ENCODE measurements at places on chromosomes 12 and 14. TPM values are rescaled to one million over a fixed set of nuclear protein-coding genes. Genes with fewer than 3 reads are reported as not detected.

DNA sequence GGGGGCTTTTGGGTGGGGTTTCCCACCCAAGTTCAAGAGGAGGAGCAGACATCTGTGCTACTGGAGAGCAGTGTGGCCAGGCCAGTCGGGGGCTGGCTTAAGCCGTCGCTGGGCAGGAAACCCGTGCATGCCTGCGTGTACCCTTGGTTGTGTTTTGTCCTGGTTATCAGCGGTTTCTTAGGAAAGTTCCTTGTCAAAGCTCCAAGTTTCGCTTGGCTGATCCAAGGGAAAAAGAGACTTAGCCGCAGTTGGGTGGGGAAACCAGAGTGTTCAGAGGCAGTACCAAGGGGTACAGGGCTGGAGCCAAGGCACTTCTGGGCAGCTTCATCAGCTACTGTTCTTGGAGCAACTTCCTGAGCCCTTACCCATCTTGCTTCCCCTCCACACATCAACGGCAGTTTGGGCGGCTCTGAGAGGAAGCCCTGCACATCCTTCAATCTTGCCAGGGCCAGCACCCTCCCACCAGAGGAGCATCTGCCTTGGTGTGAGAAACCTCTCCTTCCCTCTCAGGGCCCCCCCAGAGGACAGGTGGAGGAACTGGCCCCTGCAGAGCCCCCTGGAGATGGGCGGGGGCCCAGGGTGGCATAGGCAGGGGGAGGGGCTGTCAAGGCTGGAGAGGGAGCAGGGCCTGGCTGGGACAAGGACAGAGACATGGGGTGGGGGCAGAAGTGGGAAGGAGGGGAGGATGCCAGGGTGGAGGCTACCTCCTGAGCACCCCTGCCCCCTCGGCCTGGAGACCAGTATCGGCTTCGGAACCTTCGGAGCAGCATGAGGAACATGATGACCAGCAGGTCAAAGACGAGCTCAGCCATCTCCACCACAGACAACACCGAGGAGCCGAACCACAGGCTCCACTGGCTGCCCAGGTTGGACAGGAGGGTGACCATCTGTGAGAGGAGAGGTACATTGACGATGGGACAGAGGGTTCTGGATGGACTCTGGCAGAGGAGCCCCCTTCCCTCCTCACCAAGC, 5.8 kb upstream of the TNFRSF1A start:
- DNase-seq = no peak

DNA sequence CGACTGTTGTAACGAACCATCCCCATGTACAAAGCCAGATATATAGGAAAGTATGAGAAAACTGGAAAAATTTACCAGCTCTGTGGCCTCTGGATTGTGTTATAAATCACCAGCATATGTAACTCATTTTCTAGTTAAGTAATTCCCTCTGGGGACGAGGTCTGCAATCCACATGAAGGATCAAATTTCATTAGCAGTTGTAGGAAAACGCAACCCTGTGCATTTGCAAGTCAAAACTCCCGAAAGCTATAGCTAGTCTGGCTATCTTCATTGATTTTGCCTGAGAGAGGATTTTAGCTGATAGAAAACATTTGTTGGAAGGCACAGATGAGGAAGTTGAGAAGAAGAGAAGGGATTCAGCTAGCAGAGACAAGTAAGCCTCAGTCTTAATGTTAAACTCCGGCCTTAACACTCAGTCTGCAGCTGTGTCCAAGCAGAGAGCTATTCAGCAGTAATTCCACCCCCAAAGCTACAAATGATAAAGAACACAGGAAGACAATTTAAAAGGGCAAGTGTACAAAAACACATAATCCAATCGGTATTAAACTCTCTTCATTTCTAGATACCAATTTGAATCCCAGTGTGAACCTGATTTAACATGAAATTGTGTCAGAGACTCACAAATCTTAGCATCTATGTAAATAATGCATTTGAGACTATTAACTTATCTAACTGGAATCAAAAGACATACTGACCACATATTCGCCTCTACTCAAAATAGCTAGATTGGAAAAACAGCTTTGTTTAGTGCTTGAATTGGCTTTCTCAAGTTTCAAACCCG, 54.2 kb upstream of the CERS5 start:
- DNase-seq = no peak

GRCh38 chr14:76876076-76876475, 49.9 kb downstream of the LRRC74A start:
- peak; percentile 76 for DNase-seq

Gene TSPAN9
- total RNA-seq = 21.8 TPM

DNA sequence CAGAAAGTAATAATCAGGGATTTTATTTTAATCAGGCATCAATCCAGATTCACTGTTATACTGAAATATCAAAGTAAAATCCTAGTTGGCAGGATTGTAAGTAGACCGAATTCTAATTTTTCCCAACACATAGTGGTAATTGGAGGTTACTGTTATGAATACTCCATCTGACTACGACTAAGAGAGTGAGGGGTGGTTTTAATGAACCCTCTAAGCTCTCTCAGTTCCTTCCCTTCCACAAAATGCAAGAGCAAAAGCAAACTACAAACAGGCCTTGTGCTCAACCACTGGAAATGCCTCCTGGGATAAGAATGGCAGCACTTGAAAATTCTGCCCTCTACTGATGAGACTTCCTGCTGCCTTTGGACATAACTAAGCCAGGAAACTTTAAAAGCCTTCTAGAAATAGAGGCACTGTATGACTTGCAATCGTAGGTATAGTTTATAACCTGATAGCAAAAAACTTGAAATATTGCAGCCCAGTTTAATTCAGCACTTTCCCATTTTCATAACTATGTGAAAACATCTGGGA, 184.8 kb downstream of the SLC16A7 start:
- DNase-seq = no peak

GRCh38 chr12:91778938-91779400, 366.7 kb downstream of the BTG1 start:
- no peak for DNase-seq

DNA sequence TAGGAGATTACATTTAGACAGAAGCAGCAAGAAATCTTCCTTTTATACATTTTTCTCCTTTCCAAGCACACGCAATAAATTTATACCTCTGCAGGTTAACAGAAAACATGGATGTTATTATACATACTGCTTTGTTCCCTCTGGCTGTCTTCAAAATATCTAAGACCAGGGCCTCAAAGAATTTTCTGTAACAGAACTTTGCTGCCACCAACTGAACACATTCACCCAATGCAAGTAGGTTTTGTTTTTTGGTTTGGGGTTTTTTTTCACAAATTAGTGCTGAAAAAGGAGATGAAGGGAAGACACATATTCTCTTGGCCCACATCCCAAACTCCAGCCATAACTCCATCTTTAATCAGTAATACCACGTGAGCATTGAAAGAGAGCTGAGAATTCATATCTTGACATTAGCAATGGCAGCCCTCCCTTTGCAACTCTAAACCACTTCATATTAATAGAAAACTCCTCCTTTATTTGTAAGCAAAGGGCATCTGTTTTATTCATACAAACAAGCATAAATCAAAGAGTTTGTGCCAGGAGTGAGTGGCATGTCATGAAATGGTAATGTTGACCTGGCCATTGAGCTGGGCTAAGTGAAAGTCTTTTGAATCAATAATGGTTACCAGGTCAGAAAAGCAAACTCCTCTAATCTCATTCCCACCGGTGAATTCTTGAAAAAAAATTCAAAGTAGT, 150.8 kb upstream of the FSCB start:
- DNase-seq = no peak

DNA sequence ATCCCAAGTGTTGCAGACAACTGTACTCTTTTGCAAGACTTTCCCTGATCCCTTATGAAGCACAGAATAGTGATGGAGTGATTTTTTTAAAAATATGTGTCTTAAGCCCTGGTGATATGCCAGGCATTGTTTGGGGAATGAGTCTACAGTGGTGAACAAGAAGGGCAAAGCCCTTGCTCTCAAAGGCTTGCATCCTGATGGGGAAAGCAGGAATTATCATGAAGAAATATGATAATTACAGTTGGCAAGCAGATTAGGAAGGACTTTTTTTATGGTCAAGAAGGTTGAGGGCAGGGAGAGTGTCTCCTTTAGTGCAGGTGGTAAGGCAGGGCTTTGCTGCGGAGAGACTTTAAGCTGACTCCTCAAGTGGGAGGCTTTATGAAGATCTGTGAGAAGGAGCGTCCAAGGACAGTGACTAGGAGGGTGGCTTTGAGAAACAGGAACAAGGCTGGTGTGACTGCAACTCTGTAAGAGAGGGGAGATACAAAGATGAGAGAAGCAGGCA, 100.2 kb downstream of the SYNE2 start:
- no peak for DNase-seq

GRCh38 chr12:79818856-79819255, 116.0 kb downstream of the PPP1R12A start:
- DNase-seq = no peak

DNA sequence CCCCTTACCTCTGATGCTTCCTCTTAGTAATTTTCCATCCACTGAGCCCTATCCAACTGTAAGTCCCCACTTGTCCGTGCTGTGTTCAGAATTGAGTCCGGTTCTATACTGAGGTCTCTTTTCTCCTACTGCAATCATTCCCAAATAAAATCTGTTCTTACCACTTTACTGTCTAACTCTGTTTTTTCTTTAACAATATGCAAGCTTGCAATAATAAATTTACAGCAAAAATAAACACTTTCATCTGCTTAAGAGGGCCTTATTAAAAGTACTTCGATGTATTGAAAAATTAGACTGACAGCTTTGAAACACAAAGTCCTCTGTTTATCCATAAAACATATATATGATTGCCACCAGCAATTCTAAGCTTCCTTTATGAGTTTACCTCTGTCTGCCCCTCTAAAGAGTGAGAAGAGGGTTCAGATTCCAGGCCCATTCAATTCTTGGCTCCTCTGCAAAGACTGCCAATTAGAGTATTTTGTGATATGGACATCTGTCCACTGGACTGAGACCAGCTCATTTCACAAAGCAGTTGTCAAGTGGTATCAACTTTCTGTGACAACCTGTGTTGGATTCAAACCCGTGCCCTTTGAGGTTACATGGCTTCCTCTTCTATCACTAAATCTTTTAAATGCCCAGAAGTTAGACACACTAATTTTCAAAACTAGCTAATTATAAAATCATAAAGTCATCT, 39.9 kb upstream of the G2E3 start:
- no peak for DNase-seq

GRCh38 chr12:13205809-13206559, 9.5 kb downstream of the EMP1 start:
- no peak for DNase-seq

- no peak for DNase-seq
These were observed 43.8 kb downstream of the ANO6 start for GRCh38 chr12:45259675-45260074.

DNA sequence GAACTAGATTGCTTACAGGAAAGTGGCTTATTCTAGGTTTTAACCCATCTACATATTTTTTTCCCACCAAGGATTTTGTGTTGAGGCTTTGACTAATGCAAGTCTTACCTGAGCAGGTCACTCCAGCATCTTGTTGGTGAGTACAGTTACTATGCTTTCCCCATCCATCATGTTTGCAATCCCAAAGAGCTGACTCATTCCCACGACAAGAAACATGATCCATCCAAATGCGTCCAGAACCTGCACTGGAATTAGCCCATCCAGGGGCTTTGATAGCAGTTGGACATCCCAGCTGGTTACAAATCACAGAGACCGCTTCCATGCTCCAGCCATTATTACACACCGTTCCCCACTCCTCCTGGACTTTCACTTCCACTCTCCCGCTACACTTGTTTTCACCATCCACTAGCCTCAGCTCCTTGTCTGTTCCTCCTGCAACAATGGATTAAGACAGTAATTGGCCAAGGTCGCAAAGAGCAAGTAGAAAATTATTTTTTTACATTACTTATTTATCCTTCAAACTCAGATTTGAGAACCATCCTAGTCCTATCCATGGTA, 2.5 kb downstream of the CD163 start:
- no peak for DNase-seq

GRCh38 chr12:107607464-107608392, 77.9 kb upstream of the PWP1 start:
- peak; percentile 93 for DNase-seq

Gene P3H3
- 55.7 TPM for total RNA-seq

- DNase-seq = peak; percentile 55
These were observed 1088.3 kb upstream of the SEL1L start for GRCh38 chr14:82621881-82622450.

GRCh38 chr12:68972595-68972994, 39.6 kb upstream of the CPM start:
- no peak for DNase-seq

Gene RESF1
- total RNA-seq = 79.9 TPM

Gene SOCS2
- 32.9 TPM for total RNA-seq

- DNase-seq = no peak
These were observed 59.0 kb downstream of the FERMT2 start for GRCh38 chr14:52891800-52892199.

DNA sequence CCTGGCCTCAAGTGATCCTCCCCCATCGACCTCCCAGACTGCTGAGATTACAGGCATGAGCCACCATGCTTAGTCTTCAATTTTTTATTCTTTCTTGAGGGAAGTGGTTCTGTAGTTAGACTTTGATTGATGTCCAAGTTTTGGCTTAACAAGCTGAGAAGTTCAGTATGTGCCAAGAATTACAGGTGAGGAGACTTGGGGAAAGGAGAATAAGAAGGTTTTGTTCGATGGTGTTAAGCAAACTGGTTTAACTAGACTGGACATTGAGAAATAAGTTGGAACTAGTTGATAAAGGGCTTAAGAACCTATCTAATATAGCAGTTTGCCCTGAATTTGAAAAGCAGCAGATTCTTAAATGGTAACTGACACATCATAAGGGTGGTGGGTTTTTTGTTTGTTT, 32.6 kb upstream of the PLEKHD1 start:
- DNase-seq = no peak

DNA sequence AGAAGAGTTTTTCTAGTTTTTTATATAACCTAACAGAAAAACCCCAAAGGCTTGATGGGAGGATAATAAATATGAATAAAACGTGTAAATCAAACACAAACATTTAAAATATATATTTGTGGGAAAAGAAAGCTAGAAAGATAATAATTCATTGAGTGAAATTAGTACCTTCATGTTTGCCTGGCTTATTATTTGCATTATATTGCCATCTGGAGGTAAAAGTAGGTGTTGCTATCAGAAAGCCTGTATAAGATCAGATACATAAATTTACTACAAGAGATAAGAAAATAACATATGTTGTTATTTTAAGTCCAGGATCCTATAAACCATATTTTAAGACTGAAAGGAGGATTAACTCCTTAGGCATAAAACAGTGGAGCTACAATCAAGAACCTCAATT, 77.7 kb downstream of the NTS start:
- no peak for DNase-seq

Gene CCDC38
- total RNA-seq = 0.07 TPM

Gene C12orf42
- 0.37 TPM for total RNA-seq

- no peak for DNase-seq
These were observed 18.7 kb downstream of the XRCC3 start for GRCh38 chr14:103696466-103697071.

DNA sequence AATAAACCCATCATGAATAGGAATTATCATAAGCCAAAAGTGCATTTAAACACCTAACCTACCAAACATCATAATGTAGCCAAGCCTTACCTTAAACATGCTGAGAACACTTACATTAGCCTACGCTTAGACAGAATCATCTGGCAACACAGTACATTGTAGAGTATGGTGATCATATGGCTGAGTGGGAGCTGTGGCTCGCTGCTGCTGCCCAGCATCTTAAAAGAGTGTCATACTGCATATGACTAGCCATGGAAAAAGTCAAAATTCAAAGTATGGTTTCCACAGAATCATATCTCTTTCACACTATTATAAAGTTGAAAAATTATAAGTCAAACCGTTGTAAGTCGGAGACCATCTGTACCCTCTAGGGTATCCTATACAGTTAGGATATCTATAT, 32.0 kb upstream of the PRPF39 start:
- DNase-seq = no peak

All from WTC11 (cell line).